ENCODE measurements at places on chromosomes 4 and X.

GRCh38 chr4:163063891-163064290 lies 102.8 kb downstream of the NAF1 start:
- DNase-seq, result no peak

GRCh38 chr4:85152480-85152879 lies 186.0 kb upstream of the WDFY3 start:
- DNase-seq, result no peak

DNA sequence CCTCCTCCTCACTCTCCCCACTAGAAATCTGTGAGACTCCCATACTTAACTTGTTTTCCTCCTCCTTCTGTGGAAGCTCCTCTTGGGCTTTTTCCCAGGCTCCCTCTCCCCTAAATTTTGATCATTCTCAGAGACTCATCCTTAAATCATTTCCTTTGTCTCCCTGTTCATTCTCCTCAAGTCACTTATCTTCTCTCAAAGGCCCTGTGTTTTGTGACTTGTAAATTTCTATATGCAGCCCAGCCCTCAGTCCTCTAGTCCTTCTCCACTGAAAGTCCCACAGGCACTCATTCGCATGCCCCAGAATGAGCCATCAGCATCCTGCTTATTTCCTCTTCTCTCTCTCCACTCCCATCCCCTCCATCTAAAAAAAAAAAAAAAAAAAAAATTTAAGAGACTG lies 171.8 kb downstream of the SOWAHB start:
- DNase-seq, result no peak

GRCh38 chr4:42871671-42872290 lies 20.7 kb upstream of the GRXCR1 start:
- no peak for DNase-seq

GRCh38 chr4:63788271-63788670 lies 621.0 kb downstream of the TECRL start:
- DNase-seq, result no peak

DNA sequence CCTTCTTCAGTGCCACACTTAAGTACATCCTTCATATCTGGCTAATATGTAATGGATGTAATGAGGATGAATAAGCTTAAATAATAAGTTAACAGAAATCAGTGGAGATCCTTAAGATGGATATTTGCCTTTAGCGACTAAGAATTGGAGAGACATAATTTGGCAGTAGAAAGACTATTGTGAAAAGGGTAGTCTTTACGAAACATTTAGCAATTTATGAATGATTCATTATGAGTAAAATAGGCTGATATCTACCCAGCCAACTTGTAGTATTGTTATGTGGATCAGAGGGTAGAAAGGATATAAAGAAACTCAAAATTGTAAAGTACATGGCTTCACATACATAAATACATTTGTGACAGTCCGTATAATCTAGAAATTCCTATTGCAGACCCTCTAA lies 2371.8 kb downstream of the PCDH7 start:
- no peak for DNase-seq

DNA sequence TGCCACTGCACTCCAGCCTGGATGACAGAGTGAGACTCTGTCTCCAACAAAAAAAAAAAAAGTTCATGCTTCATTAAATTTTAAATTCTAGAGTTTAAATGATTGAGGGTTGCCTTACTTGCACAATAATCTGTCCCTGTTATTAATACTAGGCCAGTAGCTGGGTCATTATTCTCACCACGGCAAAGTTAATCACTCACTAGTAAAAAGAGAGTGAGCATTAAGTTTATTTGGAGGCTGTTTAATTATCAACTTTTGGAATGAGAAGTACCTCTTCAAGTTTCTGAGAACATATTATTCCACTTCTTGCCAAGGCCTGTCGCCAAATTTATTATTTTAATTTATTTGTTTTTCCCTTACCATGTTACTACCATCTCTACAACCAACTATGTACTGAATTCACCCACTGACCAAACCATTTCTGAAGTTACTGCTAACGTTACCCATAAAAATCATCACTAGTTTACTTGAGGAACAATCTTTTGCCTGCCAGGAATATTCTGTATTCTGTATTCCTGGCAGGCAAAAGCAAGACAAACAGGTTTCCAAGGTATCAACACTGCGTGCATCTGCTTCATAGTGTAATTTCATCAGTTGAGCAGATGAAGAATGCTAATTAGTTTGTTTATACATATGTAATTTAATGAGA lies 26.5 kb downstream of the GUCY1A1 start:
- DNase-seq, result no peak

DNA sequence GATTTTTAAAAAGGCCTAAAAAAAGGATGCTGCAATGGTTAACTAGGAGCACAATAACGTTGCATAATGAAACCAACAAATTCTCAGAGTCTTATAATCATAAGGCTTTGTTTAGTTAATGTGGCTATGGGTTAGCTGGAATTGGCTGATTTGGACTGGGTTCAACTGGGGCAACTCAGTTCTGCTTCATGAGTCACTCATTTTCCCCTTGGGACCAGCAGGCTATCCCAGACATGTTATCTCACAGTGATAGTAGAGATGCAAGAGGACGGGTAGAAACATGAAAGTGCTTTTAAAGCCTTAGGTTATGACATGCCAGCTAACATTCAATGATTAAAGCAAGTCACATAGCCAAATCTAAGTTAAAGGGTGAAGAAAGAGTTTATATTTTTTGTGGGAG lies 189.2 kb upstream of the GK2 start:
- no peak for DNase-seq

- no peak for DNase-seq
Measured at GRCh38 chrX:39782276-39782675, 315.5 kb downstream of the BCOR start.

- DNase-seq, result no peak
Measured at GRCh38 chrX:136162827-136163570, 15.7 kb downstream of the FHL1 start.

Measured in stimulated activated CD8-positive, alpha-beta memory T cell treated with anti-CD3 and anti-CD28 coated beads, Interleukin-2, amount 100 ng/mL, for 48 hours (primary cell).